NCI-H1436 treated with DMSO at 0.1 percent for 48 hours (cell line): ENCODE measurements at places on chromosomes 13 and 19.

GRCh38 chr19:49362048-49362928 is at the start of gene TEAD2:
TSS of gene TEAD2 (minus strand) at chr19:49362416. CDS start at chr19:49360075, 2,341 bp downstream.
- no peak for DNase-seq

DNA sequence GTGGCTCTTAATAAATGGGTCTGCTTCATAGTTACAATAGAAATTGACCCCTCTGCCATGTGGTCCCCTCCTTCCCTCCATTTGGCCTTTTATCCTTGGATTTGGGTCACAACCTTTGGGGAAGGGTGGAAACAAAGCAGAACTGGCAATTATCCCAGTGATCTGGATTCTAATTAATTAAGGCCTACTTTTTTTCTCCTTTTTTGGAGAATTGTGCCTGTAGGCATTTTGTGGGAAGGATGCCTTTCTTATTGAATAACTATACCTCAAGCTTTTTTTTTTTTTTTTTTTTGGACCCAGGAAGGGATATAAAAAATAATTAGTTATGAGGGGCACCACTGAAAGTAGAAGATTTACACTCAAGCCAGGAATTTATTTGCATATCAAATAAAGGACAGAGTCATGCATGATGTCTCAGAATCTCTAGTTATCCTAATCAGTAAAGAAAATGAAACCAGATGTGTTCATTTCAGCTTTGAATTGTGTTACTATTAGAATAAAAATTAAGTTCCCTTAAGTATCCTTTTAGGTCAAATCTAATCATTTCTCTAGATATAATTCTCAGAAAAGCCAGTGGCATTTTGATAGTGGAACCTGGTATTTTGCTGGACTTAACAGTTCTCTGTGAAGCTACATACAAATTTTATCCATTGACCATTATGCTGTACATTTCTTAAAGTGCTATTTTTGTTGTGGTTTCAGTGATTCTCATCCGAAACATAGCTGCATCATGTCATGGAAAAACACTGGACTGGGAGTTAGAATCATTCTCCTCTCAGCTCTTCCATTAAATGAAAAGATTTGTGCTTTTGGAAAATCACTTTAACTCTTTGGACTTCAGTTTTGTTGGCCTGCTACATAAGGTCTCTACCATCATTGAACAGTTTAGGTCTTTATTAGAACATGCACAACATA is 129.3 kb downstream of the KCNRG start:
- DNase-seq = no peak

- peak; percentile 37 for DNase-seq
These were observed 97.7 kb upstream of the IPO5 start for GRCh38 chr13:97855570-97856303.

DNA sequence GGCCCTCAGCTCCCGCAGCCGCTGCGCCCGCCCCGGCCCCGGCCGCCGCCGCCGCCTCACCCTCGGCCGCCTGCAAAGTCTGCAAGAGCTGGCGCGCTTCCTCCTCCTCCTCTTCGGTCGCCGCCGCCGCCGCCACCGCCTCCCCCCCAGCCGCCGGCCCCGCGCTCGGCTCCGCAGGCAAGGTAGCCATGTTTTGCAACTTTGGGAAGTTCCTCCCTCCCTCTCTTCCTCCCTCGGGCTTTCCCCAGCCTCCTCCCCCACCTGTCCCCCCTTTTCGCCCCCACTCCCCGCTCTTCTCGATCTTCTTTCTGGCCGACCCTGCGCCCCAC is 433 bp downstream of the SIX5 start:
- no peak for DNase-seq

GRCh38 chr13:110756219-110756631 is 42.7 kb downstream of the ING1 start:
- no peak for DNase-seq
